Caco-2 (cell line): ENCODE measurements at places on chromosomes 4 and X. TPM values are rescaled to one million over a fixed set of nuclear protein-coding genes. Genes with fewer than 3 reads are reported as not detected.

DNA sequence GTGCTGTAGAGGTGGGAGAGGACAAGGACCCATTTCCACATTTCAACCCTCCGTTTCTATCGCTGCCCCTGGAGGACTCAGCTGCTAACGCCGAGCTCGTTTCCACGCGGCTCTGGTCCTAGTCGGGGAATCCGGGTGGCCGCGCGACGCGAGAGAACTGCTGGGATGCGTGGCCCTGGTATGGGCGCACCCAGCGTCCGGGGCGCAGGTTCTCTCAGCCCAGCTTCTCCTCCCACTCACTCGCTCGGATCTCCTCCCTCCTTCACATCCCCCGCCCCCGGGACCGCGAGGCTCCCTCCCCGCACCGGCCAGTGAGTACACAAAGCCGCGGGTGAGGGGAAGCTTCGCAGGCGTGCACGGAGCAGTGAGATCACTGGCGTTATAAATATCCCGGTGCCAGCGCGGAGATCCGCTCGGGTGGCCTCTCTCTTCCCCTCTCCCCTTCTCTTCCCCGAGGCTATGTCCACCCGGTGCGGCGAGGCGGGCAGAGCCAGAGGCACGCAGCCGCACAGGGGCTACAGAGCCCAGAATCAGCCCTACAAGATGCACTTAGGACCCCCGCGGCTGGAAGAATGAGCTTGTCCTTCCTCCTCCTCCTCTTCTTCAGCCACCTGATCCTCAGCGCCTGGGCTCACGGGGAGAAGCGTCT, at the start of gene FGF5:
TSS of gene FGF5 (plus strand) at position 412 of the 649 bp plus-strand sequence. CDS start at position 573, 161 bp downstream.
- no peak for DNase-seq

GRCh38 chr4:34108391-34108790, 2135.9 kb downstream of the ARAP2 start:
- no peak for DNase-seq

- no peak for DNase-seq
Measured at GRCh38 chr4:183988874-183989273, 83.8 kb downstream of the STOX2 start.

- DNase-seq, result peak; percentile 64
Measured at GRCh38 chr4:139692309-139693012, 26.8 kb downstream of the MGST2 start.

GRCh38 chrX:69395306-69395705, 108.8 kb upstream of the NALF2 start:
- DNase-seq, result no peak

RAB39B gene
- total RNA-seq, result 0.18 and 0.23 TPM in 2 replicates
